Activated CD8-positive, alpha-beta memory T cell treated with anti-CD3 and anti-CD28 coated beads, Interleukin-2, amount 10 ng/mL, durations not matched to agents 7 days and 5 days (primary cell): ENCODE measurements at places on chromosomes 4 and X.
A peak's percentile ranks its signal among the peaks of the same experiment; 100 is the strongest.

DNA sequence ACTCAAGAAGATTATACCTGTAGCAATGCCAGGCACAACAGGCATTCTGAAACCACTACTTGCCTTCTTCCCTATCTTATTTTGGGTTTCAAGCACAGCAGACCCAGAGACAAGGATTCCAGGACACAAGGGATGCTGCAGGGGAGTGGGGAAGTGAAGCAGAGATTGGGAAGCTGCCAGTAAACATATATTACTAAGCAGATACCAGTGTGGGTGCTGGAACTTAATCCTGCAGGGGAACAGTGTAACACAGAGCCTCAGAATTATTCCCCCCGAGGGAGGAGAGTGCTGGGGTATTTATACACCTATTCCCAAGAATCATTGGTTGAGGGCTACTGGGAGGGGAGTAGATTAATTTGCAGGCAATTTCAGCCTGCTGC is 33.3 kb upstream of the MAML3 start:
- no peak for DNase-seq

- no peak for DNase-seq
These were observed 446.3 kb upstream of the FSTL5 start for GRCh38 chr4:162610116-162610515.

- no peak for DNase-seq
These were observed 85.3 kb upstream of the LIMCH1 start for GRCh38 chr4:41452484-41453225.

GRCh38 chr4:136992032-136992431 is 540.3 kb downstream of the PCDH18 start:
- DNase-seq, result no peak

GRCh38 chrX:11792461-11793421 is 34.7 kb downstream of the MSL3 start:
- DNase-seq, result peak; percentile 70

DNA sequence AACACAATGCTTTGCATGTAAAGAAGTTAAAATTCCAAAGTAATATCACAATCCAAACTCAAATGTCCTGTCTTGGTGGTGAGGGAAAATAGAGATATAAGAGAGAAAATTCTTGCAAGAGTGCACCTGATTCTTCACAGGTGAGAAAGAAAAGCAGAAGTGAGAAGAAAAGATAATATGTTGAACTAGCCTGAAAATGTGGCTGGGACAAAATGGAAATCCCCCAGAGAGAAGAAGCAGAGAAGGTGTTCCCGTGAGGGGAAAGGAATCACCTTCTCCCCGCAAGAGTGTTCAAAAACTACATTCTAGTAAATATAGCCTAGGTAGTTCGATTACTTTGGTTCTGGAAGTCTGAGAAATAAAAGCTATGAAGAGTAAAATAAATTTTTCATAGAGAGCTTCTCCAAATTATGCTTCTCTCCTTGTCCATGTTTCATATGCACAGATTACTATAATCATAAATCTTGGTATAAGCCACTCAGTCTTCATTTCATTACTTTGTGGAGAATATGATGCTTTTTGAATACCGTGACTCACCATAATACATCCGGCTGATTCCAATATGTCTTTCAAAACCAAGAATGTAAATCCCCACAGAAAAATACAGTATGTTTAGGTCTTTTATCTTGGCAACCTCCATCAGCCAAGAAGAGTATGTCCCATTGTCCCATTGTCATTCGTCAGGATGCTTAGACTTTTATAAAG is 63.1 kb downstream of the COX18 start:
- DNase-seq, result no peak

DNA sequence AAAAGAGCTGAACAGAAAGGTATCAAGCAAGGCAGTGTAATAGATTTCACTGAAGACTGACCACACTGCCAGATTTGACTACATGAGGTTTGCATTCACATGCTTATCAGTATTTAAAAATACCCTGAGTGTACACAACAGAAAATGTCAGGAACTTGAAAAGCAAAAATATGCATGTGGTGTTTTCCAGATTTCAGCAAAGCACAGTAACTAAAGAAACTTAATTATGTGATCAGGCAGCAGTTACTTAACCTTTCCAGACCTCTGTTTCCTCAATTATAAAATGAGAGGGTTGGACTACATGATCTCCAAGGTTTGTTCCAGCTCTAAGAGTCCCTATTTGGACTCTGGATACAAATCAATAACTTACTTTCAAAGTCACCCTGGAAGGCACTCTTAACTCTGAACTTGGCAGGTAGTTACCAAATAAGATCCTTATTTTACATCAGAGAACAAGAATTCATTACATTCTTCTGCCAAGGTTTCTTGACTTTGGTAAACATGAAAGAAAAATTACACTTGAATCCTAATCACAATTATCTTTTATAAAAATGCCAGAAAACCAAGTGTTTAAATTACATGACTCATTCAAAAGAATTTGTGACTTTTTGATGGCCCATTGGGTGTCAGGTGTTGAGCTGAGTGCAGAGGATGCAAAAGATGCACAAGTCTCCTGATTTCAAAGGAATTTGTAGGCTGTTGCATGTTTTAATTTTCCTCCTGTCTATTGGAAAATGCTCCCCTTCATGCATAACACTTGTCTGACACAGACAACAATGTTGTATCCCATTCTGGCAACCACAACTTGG is 241.6 kb downstream of the MGST2 start:
- DNase-seq, result no peak

GRCh38 chr4:30258949-30259348 is 461.2 kb upstream of the PCDH7 start:
- no peak for DNase-seq

DNA sequence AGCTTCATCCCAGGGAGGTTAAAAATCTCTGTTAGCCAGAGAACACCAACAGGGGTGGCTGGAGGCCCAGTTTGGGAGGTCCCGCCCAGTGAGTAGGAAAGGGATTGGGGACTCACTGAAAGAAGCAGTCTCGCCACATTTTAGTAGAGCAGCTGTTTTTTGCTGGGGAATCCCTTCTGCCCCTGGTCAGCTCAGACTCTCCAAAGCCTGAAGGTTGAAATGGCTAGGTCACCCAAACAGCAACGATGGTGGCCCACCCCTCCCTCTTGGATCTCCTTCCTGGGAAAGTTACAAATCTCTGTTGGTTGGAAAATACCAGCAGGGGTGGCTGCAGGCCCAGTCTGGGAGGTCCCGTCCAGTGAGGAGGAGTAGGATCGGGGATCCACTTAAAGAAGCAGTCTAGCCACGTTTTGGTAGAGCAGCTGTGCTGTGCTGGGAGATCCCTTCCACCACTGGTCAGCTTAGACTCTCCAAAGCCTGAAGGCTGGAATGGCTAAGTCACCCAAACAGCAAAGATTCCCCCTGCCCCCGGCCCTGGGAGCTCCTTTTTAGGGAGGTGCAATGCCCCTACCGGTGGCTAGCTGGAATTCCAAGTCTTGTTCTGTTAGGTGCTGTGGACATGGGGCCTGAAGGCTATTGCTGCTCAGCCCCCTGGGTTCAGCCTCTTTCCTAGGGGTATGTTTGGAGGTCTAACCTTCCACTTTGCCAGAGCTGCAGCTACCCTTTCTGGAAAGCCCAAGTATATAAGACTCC is 40.0 kb upstream of the TEX13A start:
- DNase-seq, result no peak

- DNase-seq, result no peak
These were observed 211.2 kb upstream of the WDFY3 start for GRCh38 chr4:85177679-85178078.

DNA sequence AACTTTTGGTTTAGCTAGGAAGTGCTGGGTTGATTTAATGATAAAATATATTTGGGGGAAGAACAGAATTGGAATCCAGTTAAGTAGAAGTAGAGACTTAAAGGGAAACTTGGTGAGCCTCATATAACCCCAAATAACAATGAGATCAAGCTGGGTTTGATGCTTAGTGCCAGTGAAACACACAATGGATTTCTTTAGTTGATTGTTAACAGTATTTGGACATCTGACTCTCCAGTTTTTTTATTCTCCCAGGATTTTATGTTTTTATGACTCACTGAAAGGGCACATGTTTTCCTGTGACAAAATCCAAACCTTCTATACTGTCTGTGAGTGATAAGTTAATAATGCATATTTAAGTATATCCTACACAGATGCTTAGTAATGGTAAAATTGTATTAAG is 2.7 kb upstream of the NEUROG2 start:
- DNase-seq, result no peak

GRCh38 chr4:110008540-110008939 is 95.9 kb downstream of the EGF start:
- no peak for DNase-seq

DNA sequence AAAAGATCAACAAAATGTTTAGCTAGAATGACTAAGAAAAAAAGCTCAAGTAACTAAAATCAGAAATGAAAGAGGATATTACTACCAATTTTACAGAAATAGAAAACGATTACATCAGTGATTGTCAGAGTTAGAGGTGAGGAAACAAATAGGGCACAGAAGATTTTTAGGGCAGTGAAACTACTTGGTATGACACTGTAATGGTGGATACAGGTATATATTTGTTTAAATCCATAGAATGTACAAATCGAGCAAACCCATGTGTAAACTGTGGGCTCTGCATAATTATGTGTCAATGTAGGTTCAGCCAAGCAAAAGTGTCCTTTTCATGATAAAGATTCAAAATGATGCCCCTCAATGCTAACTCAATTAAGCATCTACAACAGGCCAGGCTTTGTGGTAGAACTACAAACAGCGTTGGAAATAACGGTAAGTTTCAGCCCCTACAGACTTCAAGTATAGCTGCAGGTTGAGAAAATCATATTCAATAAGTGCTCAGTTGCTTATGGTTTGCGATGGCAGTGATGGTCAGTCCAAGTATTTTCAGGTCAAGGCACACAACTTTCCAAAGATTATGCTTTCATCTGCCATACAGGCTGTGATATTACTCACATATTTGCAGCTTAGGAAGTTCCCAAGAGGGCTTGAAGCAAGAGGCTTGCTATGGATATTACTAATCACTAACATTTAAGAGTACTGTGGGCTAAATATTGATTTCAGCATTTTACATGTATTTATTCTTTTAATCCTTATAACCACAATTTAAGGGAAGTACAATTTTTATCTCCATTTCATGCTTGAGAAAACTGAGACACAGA is 158.6 kb downstream of the TET2 start:
- no peak for DNase-seq

GRCh38 chr4:76588274-76588673 is 153.2 kb downstream of the SHROOM3 start:
- DNase-seq, result no peak

DNA sequence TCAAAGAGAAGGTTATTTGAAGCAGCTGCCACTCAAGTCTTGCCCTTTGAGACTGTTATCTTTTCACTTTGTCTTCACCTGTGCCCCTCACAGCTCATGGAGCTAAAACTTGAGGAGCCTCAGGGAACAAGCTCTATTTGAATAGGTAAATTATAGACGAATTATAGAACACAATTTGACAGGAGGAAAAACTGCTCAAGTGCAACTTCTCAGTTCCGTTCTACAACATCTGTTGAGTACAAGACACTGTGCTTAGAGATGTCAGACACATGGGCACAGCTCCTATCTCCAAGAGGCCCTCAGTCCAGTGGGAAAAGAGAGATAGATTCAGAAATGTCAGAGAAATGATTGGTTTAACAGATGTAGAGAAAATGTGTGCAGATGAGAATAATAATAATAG is 5.1 kb downstream of the PPP1R2C start:
- DNase-seq, result no peak

DNA sequence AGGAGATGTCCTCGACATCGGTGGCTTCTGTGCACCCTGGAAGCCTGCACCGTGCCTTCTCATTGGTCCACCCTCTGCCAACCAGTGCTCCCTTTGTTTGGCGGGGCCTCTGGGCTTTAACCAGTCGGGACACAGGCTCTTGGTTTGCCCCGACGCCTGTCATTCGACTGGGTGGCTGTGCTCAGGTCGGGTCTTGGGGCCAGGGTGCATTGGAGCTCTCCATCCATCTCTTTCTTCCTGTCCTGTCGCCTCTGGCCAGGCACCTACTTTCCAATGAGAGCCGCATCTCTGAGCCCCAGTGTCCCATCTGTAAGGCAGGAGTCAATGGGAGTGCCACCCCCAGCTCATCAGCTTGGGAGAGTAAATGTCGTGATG is 37.2 kb upstream of the NHSL2 start:
- no peak for DNase-seq

- no peak for DNase-seq
These were observed 49.9 kb upstream of the GIMD1 start for GRCh38 chr4:106418444-106418843.

DNA sequence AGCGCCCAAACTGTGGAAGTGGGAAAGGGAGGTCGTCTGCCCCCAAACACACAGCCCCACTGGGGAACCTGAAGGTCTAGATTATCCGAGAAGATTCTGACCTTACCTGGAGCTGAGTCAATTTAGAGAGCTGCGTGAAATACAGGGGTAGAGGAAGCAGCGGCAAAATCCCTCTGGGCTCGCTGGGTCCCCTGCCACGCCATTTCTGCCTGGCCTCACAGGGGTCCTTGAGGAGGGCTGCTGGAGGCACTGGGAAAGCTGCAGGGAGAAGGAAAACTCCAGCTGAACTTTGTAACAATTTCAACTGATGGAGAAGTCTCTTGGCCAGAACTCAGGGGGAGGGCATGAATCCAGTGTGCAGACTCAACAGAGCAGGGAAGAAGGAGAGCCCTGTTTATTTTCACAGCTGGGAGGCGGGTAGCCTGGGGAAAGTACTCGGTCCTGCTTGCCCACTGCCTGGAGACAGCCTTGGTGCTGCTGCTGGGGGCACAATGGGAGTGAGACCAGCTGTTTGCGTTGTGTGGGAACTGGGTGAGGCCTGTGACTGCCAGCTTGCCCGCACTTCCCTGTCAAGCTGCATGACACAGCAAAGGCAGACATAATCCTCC is 93.2 kb upstream of the MAPK10 start:
- DNase-seq, result no peak

GRCh38 chrX:49284212-49284611 is 14.6 kb downstream of the PPP1R3F start:
- DNase-seq, result no peak

DNA sequence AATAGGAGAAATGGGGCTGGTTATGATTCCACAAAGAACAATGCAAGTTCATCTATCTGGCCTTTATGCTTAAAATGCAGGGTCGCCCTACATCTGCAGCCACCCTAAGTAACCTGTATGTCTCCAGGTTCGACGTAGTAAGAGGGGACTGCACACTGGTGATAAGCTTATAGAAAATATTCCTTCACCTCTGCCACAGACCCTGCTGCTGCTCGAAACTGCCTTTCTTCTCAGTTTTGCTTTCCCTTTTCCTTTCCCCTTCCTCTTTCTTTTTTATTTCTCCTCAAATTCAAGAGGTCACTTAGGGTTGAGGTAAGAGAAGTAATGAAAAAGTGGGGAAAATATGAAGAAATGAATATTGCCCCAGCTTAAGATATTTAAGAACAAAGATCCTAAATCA is 123.5 kb downstream of the DCHS2 start:
- DNase-seq, result no peak

DNA sequence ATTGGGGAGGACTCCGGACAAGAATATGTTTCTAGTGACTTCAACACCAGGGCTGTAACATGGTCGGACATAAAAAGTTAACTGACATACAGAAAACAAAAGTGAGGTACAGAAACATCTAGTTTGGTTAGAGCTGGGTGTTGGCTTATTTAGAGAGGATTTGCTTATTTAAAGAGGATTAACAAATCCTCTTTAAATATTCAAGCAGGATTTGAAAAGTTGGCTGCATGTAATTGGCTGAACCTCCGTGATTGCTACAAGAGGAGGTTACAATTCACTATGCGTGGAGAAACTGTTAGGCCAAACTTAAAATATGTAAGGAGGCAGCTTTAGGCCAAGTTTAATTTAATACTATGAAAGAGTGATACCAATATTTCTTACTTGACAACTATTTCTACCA is 2707.4 kb downstream of the ARAP2 start:
- DNase-seq, result no peak

GRCh38 chr4:185204238-185204910 is 574 bp upstream of the CFAP97 start:
- DNase-seq, result no peak
